ENCODE measurements at places on chromosomes 12 and 14.

DNA sequence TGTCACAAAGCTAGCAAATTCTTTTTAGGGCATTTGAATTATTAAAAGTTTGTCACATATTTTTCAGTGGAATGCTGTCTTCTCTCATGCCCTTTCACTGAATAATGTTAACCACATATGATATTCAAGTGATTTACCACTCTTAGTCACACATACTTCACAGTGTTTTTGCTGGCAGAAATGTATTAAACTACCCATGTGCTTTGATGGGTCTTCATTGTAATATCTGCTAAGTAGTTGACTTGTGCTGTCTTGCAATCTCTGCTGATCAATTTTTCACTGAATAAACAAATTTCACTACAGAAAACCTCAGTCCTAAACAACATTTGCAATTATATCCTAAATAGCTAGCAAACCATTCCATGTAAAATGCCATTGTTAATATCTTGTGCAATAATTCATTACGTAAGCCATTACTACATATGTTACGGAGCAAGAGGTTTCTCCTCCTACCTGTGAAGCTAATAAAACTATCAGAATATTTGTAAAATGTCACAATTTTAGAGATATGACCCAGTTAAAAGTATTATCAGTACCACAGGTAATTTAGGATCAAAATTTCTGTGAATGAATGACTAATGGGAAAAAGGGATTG, 64.6 kb upstream of the LMO3 start:
- no peak for DNase-seq

- peak; percentile 77 for DNase-seq
These were observed 419 bp upstream of the ATXN7L3B start for GRCh38 chr12:74537126-74537706.

GRCh38 chr14:77116172-77116817, 18.2 kb downstream of the CIPC start:
- no peak for DNase-seq

GRCh38 chr12:51023625-51024382, 2.4 kb downstream of the SLC11A2 start:
- DNase-seq, result no peak

- DNase-seq, result peak; percentile 37
These were observed 304.1 kb upstream of the SSTR1 start for GRCh38 chr14:37903343-37904191.

GRCh38 chr12:64673490-64674169, 63.3 kb downstream of the RASSF3 start:
- DNase-seq, result no peak
